T-helper 1 cell (primary cell): ENCODE measurements at places on chromosomes 12 and 14.

DNA sequence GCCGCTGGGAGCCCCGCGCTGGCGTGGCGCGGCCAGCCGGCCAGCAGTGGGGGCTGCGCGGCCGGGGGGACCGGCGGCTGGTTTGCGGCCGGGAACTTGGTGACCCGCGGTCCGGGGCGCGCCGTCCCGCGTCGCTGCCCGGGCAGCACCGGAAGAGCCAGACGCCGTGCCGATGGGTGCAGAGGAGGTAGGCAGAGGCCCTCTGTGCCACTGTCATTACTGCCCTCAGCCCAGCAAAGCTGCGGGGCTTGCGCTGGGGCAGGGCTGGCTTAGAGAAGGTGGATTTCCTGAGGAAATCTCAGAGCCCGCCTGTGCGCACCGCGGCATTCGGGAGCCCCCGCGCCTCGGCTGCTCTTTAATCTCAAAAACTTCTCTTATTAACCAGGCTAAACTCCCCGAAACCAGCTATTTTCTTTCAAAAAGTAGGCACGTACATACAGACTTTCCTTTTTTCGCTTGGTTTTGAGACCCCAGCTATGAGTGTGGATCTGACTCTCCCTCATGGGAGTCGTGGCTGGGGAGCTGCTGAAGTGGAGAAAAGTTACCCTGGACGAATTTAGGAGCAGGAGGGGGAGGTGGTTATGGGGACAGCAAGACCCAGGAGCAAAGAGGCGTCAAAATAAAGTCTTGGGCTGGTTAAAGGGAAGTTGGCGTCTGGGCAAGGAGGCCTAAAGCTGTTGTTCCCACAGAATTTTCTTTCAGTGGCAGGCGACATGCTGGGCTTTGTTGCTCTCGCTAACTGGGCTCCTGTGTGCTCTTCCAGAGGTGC, 802 bp downstream of the SUSD6 start:
- peak; percentile 45 for DNase-seq

- no peak for DNase-seq
Measured at GRCh38 chr12:52892207-52892852, 12.5 kb downstream of the KRT8 start.

DNA sequence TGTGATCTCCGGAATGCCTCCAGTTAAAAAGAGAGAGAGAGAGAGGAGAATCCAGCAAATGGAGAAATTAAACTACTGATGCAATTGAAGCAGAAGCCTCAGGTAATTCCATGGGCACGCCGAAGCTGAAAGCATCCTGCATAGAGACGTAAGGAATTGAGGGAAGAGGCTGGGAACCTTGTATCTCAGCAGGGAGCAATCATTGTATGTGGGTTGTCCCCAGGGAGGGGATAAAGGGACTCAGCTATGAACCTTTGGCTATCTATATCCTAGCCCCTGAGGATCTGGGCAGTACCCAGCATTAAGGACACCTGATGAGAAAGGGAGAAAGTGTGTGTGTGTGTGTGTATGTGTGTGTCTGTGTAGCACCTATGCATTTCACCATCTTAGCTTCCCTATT, 95.8 kb upstream of the ATXN7L3B start:
- DNase-seq, result no peak

DNA sequence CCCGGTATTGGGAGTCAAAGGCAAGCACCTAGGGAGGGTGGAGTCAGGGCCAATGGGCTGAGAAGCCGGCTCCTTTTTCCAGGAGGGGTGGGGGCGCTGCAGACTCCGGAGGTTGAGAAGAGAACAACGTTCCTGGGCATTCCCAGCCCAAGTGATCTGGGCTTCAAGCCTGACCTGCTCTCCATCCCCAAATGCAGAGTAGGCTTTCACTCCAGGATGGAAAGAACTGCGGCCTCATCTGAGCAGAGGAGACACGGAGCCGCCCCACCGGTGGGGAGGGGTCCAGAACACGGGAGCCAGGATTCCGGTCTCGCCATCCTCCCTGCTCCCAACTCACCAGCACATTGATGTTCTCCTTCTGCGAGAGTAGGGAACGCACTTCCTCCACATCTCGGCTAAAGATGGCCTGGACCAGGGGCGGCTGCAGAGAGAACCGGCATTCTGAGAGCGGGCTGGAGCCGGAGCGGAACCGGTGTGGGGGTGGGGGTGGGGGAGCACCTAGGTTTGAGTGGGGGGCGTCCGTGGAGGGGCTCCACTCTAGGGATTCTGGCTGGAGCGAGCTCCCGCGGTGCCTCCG, 605 bp downstream of the ANKRD52 start:
- DNase-seq, result no peak

- DNase-seq, result no peak
Measured at GRCh38 chr14:81363746-81364378, 36.3 kb downstream of the STON2 start.

DNA sequence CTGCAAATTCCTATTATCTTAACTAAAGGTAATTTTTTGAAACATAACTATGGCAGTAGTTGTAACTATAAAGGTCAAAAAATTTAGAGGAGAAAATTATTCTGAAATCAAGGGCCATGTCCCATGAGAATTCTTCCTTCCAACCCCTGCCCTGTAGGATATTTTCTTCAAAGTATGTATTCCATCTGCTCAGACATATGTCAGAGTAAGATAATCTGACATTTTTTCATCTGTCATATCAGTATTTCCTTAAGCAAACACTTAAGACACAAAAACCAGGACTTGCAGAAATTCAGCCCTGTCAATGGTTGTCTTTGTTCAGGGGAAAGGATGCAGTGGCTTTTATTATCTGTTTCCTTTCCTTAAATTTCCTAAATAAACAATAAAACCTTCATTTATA, 36.3 kb downstream of the ACSS3 start:
- DNase-seq, result no peak

DNA sequence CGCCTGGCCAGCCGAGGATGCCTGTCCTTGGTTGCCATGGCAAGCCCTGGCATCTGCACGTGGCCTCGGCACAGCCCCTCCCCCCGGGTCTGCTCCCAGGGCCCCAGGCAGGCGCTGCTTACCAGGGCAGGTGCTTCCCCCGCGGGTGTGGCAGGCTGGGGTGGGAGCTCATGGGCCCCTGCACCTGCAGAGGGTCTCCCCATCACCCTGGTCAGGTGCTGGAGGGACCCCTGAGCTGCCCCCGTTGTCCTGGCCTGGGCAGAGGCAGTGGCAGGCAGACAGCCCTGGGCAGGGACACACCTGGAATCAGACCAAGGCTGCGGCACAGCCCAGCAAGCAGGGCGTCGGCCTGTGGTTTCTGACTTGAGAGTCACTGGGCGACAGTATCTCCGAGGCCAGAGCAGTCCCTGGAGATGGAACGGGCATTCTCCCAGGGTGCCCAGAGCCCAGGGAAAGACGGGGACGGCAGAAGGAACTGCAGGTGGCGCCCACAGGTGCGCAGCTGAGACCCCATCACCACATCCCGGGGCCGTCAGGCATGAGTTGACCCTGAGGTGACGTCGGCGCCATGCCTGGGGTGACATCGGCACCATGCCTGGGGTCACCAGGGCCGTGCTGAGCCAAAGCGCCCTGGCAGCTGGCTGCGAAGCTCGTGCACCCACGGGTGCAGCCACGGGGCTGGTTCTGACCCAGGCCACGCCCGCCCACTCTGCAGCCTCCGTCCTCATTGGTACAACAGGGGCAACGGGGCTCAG, 56.1 kb upstream of the FBRSL1 start:
- no peak for DNase-seq
